ENCODE measurements at places on chromosomes 6 and 20.

DNA sequence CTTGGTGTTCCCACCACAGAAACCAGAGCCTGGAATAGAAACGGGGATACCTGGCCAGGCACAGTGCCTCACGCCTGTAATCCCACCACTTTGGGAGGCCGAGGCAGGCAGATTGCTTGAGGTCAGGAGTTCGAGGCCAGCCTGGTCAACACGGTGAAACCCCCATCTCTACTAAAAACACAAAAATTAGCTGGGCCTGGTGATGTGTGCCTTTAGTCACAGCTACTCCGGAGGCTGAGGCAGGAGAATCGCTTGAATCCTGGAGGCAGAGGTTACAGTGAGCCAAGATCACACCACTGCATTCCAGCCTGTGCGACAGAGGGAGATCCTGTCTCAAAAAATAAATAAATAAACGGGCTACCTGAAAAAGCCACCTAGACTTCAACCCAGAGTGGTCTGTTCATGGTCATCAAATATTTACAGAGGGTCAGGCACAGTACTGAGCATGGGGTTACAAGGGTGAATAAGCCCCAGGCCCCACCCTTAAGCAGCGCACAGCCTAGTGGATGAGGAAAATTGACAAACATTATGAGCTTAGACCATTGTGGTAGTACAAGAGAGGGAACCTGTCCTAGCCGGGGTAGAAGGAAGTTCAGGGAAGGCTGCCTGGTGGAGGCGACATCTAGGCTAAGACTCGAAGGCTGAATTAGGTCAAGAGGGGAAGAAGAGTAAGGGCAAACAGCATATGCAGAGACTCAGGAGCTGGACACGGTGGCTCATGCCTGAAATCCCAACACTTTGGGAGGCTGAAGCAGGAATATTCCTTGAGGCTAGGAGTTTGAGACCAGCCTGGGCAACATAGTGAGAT, 7.2 kb upstream of the PCIF1 start:
- no peak for DNase-seq

- DNase-seq, result no peak
These were observed 375.2 kb downstream of the CD109 start for GRCh38 chr6:74071214-74071613.

DNA sequence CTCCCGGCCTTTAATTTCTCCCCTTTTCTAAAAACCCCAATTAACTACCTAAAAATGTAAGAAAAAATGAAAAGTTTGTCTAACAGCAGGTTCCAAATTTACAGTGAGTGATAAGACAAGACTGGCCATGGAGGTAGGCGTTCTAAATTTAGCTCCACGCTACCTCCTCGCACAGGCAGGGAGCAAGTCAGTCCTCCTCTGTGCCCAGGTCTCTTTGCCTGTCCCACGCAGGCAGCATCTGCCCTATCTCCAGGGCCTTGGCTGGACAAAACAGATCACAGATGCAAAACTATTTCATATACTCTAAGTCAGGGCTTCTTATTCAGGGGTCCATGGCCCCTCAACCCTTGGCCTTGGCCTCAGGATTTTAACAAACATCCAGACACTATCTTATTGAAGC, 98.0 kb upstream of the JARID2 start:
- no peak for DNase-seq

DNA sequence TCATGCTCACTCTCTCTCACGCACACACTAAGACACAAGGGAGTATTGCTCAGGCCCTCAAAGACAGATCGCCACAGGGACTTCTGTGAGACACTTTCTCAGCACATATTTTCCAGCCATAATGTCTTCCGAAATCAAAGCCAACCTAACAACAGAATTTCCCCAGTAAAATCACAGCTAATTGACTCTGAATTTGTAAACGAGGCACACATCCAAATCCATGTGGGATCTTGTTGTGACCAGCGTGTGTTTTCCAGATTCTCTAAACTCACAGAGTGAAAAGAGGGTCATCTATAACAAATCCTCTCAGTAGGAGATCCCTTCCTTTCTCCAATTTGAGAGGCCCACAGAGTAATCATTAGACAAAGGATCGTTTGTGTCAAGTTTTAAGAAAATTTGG, 280.4 kb downstream of the PACRG start:
- DNase-seq, result no peak

DNA sequence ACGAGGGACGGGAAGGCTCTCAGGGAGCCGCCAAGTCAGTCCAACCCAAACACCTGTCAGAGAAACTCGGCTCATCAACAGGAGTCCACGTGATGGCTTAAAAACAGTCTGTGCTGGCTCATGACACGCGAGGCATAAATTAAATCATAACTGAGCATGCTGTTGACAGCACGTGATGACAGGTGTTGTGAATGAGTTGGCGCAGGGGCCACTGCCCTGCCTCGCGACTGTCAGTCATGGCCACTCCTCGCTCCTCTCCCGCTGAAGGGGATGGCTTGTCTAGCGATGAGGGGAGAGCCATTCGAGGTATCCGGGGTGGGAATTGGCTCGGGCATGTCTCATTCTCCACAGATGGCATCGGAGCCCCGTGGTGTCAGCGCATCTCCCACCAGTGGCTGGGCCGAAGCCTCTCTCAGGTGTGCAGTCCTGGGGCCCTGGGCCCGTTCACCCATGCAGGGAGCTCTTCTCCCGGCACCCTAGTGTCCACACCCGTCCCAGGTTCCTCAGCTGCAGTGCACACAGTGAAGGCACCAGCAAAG, 313.3 kb downstream of the BMP7 start:
- DNase-seq, result no peak

GRCh38 chr6:130203370-130203769, 19.4 kb downstream of the SAMD3 start:
- DNase-seq, result no peak
